ENCODE measurements at places on chromosomes 11 and 22.

DNA sequence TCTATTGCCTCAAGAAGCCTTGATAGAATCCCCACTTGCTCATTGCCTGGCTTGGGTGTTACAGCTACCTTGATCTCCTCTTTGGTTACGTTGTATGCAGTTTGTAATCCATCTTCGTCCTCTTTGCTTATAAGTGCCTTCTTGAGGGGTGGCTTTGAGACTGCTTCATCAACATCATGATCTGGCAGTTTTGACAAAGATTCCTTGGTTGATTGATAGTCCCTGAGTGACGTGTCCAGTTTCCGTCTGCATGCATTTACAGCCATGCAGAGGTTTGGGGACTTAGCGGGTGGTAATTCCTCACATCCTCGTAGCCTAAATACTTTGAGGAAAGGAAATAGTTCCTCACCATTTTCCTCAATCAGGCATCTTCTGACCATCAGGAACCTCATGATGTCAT is 23.1 kb downstream of the NEU3 start:
- no peak for DNase-seq

GRCh38 chr11:86172894-86173293 is 71.7 kb upstream of the EED start:
- no peak for DNase-seq

DNA sequence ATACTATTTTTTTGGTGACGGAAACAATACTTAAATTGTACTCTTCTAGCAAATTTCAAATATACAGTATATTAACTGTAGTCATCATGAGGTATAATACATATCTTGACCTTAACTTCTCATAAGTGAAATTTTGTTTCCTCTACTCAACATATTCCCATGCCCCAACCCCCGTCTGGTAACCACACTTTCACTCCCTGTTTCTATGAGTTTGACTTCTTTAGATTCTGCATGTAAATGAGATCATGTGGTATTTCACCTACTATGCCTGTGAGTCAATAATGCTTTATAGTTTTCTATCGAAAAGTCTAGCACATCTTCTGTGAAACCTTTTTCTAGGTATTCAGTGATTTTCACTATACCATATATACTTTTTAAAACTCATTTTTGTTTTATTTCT is 663.2 kb downstream of the CNTN5 start:
- DNase-seq, result no peak

GRCh38 chr11:94769880-94770279 is 1.7 kb downstream of the AMOTL1 start:
- no peak for DNase-seq

DNA sequence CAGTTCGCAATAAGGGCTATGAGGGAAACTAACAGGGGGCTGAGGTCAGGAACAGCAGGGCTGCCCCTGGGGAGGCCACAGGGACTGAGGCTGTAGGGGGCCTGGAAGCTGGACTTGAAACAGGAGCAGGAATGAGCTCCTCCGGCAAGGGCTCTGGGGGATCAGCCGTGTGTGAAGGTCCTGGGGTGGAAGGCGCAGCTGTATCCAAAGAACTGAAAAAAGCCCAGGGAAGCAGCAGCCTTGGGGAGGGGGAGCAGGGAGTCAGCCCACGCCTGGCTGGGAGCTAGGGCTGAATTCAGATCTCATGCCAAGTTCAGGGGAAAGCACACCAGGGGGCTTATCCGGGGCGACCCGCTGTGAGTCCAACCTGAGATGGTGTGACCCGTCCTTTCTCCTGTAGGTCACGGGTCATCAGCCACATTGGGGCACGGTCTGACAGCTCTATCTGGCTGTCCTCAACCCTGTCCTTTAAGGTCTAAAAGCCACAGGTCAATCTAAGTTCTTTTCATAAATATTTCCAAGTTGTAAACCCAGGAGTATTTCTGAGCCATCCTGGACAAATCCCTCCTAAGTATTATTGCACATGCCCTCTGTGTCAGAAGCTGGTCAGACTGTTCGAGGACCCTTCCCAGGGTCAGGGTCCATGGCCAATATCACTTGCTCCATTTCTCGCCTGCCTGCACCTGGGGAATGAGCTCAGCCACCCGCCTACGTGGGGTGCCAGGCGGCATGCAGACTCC is 18.0 kb downstream of the TP53AIP1 start:
- DNase-seq, result no peak

DNA sequence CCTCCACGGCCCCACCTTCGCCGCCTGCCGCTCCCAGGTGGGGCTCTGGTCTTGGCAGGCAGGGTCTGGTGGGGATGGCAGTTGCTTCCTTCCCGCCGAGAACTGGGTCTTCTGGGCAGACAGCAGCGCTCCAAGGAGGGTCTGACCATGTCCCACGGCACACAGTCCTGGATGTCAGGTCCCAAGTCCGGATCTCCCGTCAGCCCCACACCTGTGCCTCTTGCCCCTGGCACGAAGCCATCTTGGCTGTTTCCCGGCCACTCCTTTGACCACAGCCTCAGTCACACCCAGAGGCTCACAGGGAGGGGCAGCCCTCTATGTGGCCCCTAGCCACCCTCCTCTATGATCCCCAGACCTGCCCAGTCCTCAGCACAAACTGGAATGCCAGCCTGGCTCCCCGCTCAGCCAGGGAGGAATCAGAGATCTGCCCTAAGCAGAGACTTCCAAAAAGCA is 14.3 kb downstream of the MUC5B start:
- no peak for DNase-seq

GRCh38 chr22:35306350-35306967 is 6.8 kb downstream of the TOM1 start:
- no peak for DNase-seq

DNA sequence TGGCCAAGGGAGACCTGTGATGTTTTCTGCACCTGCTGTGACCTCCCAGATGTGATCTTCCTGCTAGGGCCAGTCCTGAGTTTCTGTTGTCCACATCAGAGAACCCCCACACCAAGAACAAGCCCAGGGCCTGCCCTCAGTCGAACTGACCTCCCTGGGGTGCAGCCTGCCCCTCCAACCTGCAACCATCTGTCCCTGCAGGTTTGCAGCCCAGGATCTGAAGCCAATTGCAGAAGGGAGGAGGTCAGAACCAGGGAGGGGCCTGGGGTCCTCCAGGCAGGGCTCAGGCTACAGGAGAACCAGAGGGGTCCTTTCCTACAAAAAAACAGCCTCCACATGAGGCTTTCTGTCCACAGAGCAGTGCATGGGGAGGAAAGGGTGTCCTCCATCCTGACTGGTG is 807 bp downstream of the TRIM3 start:
- DNase-seq, result no peak

Data from stimulated activated CD4-positive, alpha-beta T cell treated with anti-CD3 and anti-CD28 coated beads, Interleukin-2, amount 100 ng/mL, for 48 hours (primary cell).